Activated CD4-positive, alpha-beta T cell treated with anti-CD3 and anti-CD28 coated beads, Interleukin-2, amount 50 U/mL, for 4 hours (primary cell): ENCODE measurements at places on chromosomes 16 and 17.

GRCh38 chr17:78147315-78147998 is 1.3 kb downstream of the C17orf99 start:
- no peak for DNase-seq

- DNase-seq: no peak
These were observed 21.3 kb downstream of the OTOA start for GRCh38 chr16:21685034-21685455.

DNA sequence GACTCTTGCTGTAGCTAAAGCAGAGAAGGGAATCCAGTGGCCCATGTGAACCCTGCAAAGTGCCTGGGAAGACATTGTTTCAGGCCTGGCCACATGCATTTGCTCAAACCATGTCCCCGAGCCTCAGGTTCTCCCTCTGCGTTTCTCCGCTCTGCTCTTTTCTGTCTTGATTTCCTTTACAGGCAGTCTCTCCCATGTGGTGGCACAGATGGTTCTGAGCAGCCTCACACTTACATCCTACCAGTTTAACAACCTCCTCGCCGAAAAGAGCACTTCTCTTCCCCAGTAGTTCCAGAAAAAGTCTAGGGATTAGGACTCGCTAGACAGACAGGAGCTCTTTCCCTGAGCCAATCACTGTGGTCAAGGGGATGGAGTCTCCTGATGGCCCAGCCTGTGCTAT is 28.3 kb upstream of the MYH10 start:
- no peak for DNase-seq

GRCh38 chr17:82084373-82085030 is 13.5 kb downstream of the FASN start:
- DNase-seq: no peak

GRCh38 chr16:67226295-67226803 is 581 bp upstream of the TMEM208 start:
- no peak for DNase-seq

- no peak for DNase-seq
These were observed 35.8 kb upstream of the PITPNM3 start for GRCh38 chr17:6592173-6592572.

- no peak for DNase-seq
These were observed 56.3 kb downstream of the ABCC1 start for GRCh38 chr16:16005721-16006120.
